Hematopoietic multipotent progenitor cell treated with erythropoietin and hydrocortisone succinate and interleukin-3 and kit ligand, for 17 days (in vitro differentiated cells): ENCODE measurements at places on chromosomes 7 and 10.

DNA sequence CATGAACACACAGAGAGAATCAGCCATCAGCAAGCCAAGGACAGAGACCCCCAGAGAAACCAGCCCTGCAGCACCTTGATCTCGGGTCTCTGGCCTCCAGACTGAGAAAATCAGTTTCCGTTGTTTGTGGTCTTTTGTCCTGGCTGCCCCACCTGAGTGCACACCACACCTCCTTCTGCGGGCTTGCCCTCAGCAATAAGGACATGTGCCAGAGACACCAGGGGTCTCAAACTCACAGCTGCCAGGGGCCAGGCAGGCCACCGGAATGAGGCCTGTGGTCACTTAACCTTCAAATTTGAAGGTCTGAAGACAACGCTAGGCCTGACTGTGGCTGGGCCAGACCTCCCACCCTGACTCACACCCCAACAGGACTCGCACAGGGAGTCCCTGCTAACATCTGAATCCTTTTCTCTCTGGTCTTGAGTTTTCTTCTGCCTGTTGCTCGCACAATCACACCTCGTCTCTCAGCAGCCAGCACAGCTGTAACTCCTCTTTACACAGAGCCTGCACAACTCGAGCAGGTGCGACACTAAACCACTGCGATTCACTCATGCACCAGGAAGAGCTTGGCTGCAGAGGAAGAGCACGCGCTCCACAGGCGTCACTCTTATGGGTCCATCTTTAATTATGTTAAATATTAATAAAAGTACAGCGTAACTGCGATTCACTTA lies 86.2 kb downstream of the CHST15 start:
- DNase-seq = no peak

GRCh38 chr7:101632641-101633040 lies 3.5 kb upstream of the MYL10 start:
- DNase-seq = no peak

- no peak for DNase-seq
These were observed 32.5 kb upstream of the ERCC6 start for GRCh38 chr10:49571388-49571787.

DNA sequence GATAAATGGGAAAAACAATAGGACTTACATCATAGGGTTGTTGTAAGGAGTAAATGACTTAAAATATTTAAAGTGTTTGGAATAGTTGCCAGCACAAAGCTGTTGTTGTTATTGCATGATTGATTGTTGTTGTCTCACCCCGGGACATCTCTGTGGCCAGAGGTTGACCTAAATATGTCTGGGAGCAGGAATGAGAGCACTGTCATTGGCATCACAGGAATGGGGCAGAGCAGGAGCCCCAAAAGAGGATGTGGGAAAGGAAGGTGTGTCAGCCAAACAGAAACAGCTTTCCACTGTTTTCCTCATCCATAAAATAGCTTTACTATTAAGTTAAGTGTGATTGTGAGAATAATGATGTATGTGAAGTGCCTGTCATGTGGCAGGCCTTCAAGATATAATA lies 121.6 kb downstream of the TMEM168 start:
- DNase-seq = no peak

DNA sequence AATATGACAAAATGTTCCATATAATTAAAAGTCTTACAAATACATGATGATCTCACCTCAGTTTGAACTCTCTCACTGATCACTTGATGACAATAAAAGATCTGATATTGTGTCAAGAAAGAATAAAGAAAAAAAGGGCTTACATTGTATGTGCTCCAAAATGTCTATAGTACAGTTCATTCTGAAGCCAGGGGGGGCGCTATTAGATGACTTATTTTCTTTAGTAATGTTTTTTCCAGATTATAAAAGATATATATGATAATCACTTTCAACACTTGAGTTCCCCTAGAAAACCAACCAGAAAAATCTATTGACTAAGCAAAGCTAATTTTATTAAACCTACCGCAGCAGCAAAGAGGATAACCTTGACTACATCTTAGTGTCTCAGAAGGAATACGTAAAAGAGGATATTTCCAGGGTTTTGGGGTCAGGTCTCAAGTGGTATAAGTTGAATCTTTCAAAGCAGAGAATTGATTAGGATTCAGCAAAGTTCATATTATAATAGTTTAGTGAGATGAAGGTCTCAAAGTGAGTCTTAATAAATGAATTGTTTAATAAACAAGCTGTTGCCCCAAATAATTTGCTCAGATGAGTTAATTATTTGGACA lies 55.8 kb downstream of the PTN start:
- DNase-seq = no peak
